ENCODE measurements at places on chromosomes 6 and 20.

- no peak for DNase-seq
These were observed 17.8 kb downstream of the QKI start for GRCh38 chr6:163432300-163432699.

- no peak for DNase-seq
These were observed 43.6 kb downstream of the RREB1 start for GRCh38 chr6:7151381-7151780.

- peak; percentile 38 for DNase-seq
These were observed 8.9 kb downstream of the FAM217B start for GRCh38 chr20:59948828-59949720.

DNA sequence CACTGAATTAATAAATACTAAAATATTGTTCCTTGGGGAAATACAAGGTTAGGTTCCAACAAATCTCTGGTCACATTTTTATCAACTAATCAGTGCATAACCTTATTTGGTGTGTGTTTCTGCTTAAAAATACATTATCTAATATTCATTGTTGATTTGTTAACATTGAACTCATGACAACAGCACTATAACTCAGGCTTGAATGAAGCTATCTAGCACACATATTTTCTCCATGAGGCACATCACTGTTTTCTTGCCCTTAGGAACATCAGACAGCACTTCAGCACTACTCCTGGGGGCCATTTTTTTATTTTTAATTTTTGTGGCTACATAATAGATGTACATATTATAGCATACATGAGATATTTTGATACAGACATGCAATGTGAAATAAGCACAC is 277.2 kb upstream of the NT5E start:
- DNase-seq = no peak

DNA sequence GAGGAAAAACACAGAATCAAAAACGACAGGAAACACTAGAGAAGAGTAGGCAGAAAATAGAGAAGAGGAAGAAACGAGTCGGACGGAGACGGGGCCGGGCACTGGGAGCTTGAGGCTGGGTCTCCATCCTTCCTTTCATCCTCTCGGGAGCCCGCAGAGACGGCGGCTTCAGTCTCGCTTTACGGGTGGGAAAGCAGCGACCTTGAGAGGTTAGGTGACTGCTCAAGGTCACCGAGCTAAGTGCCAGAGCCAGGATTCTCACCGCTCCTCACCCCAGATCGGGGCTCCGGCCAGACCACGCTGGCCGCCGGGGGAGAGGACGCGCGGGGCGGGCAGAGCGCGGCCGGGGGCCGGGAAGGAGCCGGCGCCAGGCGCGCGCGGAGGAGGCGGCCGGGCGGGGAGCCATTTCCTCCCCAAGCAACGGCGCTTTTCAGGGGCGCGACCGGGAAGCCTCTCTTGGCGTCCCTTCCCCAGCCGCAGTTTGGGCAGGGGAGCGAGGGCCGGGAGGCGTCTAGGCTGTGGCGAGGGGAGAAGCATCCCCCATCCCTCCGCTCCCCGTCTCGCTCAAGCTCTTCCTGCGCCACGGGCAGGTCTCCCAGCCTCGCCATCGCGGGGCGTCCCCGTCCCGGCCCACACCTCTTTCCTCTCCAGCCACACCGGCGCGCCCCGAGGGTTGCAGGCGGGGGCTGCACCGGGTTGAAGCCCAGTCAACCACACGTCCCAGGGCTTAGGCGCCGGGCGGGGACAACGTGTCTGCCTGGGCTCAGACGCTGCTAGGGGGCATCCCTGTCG is 24.1 kb upstream of the MAP3K7 start:
- peak; percentile 61 for DNase-seq

- DNase-seq = no peak
These were observed at the start of gene AFDN for GRCh38 chr6:167826896-167827582. AFDN (plus strand) TSS chr6:167826911; CDS start chr6:167827133, 222 bp downstream.

DNA sequence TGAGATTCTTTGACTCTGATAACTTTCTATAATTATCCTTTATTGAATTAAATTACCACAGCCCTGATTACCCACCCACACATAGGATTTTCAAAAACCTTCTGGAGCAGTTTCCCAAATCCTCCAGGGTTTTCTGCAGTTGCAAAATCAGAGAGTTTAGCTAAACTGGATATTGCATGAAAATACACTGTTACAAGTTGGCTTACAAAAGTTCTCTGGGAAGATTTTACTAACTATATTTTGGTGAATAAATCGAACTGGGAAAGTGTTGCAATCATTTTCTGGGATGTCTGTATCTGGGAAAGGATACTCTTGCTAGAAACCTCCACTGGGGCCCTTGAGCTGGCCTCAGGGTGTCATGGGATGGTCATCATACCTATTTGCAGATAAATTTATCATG is 97.6 kb upstream of the STMND1 start:
- no peak for DNase-seq

- DNase-seq = no peak
These were observed 42.8 kb upstream of the HFE start for GRCh38 chr6:26044140-26045064.

DNA sequence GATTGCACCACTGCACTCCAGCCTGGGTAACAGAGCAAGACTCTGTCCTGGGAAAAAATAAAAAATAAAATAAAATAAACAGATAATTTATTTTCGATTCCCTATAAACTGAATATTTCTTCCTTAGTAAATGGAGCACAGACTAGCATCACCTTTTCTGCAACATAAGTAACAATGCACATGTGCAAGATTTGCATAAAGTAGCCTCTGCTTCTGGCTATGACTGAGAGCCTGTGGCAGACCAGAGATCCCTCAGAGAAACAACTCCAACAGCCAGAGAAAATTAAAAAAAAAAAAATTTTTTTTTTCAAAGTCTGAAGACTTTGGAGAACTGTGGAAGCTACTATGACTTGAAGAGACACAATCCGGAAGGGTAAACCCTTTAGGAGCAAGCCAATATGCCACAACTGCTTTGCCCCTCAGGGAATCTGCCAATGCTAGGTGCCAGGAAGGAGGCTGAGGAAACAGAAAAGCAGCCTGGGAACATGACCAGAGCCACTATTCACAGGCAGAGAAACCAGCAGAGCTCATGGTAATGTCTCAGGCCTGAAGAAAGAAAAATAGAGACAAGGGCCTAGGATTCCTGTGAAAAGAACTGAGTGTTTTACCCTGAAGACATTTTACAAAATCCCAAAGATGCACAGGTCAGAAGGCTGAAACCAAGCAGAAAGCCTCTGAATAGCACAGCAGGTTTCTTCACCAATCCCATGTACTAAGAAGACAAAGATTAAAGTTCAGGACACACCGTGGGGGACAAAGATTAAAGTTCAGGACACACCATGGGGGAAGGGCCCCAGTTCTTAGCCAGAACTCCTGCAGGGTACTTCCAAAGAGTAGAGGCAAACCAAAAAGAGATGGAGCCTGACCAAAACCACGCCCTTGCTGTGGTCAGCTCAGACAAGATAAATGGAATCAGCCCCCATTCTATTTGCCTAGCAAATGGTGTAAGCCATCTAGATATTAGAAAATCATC is 25.8 kb downstream of the B4GALT5 start:
- no peak for DNase-seq

DNA sequence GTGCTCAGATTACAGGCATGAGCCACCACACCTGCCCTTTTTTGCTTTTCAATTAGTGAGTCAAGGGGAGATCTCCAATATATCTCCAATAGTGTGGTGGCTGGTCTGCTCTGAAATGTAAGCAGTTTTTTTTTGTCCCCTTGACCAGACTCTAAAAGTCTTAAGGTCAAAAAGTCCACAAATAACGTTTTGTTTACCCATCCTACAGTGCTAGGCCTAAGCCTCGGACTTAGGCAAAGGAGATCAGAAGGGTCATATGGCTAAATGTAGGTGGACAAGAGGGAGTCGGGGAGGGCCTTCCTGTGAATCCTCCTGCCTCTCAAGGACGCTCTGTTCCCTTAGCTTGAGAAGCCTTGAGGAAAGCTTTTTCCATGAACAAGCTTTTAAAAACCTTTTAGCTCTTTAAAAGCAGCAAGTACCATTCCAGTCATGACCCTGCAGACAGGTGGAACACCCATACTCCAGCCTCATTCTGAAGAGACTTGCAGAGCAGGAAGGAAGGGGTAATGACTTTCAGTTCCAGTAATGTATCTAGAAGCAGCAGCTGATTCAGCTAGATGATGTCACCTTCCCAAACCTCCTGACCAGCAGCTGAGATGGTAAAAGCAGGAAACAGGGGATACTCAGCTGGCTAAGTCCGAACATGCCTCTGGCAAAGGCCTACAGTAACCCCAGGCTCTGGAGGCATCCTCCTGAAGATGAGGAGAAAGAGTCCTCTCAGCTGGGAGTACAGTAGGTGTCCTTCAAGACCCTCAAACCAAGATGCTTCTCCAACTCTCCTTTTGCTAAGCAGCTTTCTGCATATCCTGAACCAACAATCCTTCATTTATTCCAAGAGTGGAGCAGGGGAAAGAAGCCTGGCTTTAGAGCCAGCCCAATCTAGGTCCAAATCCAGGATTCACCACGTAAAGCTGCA is 23.6 kb downstream of the BCL2L1 start:
- DNase-seq = peak; percentile 84

- DNase-seq = no peak
These were observed 21.5 kb downstream of the FERMT1 start for GRCh38 chr20:6101346-6101745.

DNA sequence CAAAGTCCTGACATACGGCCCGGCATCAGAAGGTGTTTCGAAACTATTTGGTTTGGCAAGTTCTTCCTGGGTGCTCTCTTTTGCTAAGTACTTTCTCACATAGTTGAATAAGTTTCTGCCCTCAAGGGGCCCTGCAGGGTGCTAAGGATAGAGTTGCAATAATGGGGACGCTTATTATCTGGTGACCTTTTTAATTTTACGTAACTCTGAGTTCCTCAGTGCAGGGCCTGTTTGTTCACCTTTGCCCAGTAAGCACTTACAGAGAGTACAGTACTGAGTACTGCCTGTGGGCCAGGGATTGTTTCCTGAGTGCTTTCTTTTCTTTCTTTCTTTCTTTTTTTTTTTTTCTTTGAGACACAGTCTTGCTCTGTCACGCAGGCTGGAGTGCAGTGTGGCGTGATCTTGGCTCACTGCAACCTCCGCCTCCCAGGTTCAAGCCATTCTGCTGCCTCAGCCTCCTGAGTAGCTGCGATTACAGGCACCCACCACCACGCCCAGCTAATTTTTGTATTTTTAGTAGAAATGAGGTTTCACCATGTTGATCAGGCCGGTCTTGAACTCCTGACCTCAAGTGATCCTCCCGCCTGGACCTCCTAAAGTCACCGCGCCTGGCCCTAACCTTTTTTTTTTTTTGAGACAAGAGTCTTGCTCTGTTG is 4.5 kb upstream of the PXMP4 start:
- no peak for DNase-seq

GRCh38 chr6:12869816-12870432 is 153.4 kb downstream of the PHACTR1 start:
- DNase-seq = no peak

GRCh38 chr6:85641522-85641896 is 1.2 kb downstream of the SYNCRIP start:
- no peak for DNase-seq

DNA sequence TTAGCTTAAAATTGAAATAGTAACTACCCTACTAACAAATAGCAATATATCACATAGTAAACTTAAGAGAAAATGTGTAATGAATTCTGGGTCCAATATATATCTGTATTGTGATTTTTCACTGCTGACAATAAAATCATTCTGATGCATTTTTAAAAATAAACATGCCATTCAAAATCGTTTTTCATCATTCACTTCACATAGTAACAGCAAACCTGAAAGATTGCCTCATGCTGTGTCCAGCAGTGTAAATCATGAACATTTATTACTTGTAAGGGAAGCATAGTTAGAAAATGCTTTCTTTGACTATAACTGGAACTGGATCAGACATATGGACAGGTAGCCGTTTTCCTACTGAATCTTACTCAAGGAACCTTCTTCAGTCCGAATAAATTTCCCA is 446.1 kb downstream of the UTRN start:
- no peak for DNase-seq

DNA sequence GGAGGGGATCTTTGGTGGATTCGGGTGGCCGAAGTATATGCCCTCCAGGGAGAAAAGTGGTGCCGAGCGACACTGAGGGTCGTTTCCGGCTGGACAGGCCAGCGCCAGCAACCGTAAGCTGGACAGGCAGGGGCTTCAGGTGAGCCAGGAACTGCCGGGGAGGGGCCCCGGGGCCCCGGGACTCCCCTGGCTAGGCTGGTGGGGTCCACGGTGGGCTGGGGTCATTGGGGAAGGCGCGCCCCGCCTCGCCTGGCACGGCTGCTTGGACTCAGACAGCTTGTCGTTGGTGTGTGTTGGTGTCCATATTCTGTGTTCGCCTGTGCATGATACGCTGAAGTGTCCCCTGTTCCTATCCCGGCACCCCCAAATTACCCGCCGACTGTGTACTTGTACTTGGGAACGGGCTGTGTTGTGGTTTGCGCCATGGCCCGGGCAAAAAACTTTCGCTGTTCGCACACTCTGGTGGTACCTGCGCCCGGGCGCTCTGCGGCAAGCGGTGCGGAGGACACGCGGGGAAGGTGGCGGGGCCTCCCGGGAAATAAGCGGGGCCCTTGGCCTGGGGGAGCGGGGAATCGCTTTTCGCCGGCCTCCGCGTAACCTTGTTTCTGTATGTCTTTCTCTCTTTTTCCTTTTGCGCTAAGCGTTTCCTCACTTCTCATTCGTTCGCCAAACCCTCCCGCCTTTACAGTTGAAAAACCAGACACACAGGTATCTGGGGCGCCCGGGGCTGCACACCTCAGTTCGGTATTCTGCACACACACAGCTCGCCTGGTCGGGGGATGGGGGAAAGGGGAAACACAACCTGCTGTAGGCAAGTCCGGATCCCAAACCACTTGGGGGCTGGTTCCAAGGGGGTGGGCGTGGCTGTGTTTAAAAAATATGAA is 3.2 kb downstream of the GNAS start:
- DNase-seq = no peak

- no peak for DNase-seq
These were observed 14.1 kb downstream of the DYNLRB1 start for GRCh38 chr20:34530342-34530741.

DNA sequence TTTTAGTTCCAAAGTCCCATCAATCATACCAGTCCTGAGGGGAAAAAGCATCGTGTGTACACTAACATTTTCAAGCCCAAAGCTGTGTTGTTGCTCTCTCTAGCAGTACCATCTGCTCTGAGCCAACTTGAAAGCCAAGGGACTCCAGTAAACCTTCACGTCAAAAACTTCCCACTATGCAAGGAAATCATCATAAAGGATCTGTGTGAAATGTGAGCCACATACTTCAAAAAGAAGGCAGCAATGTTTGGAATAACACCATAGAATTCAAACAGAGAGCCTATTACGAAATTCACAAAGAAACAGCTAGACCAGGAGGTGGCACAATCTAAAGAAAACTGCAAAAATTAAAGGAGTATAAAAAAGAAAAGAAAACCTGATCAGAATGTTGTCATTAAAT is 399.8 kb upstream of the EPHA7 start:
- DNase-seq = no peak

DNA sequence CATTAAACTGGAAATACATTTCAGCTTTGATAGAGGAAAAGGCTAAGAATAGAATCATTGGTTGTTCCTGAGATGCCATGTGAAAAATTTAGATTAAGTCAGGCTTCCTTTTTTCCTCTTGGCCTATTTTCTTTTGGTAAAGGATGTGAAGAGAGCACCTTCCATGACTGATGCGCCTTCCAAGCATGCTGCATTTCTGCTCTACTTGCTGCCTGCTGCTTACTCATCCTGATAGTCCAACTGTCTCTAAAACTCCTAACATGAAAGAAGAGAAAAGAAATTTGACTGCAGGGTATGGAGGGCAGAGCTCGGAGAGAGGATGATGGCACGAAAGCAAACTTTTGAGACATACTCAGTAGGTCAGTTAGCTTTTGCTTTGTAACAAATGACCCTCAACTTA is 28.8 kb downstream of the SNAP25 start:
- DNase-seq = no peak

- no peak for DNase-seq
These were observed 49.5 kb upstream of the ANKEF1 start for GRCh38 chr20:9985281-9985680.

All from SHP77 treated with DMSO at 0.1 percent for 48 hours (cell line).